ENCODE measurements at places on chromosomes 7 and 10. TPM values are rescaled to one million over a fixed set of nuclear protein-coding genes. Genes with fewer than 3 reads are reported as not detected.

NKX2-3 gene
- not detected for total RNA-seq

SLC29A4 gene
- total RNA-seq = 2.4 TPM

CCL24 gene
- 1.3 TPM for total RNA-seq

FKBP6 gene
- not detected for total RNA-seq

HUS1 gene
- total RNA-seq = 28.0 TPM

TMEM236 gene
- total RNA-seq = 1.5 TPM

FAM24A gene
- not detected for total RNA-seq

CTAGE4 gene
- not detected for total RNA-seq

SLC26A5 gene
- total RNA-seq = not detected

OR2A5 gene
- not detected for total RNA-seq

FGF8 gene
- not detected for total RNA-seq

PWWP2B gene
- total RNA-seq = 11.1 TPM

DNAJC30 gene
- 15.5 TPM for total RNA-seq

SYCE1 gene
- total RNA-seq = 0.37 TPM

INHBA gene
- 1.8 TPM for total RNA-seq

TEX47 gene
- total RNA-seq = not detected

TNKS2 gene
- 13.8 TPM for total RNA-seq

TUBAL3 gene
- total RNA-seq = 0.14 TPM

ZNF33B gene
- total RNA-seq = 13.0 TPM

FEZF1 gene
- not detected for total RNA-seq

LDB3 gene
- 1,643 TPM for total RNA-seq

NPC1L1 gene
- total RNA-seq = 0.11 TPM

WNT16 gene
- total RNA-seq = not detected

SFTPA1 gene
- total RNA-seq = not detected

CRHR2 gene
- 0.28 TPM for total RNA-seq

AGR3 gene
- total RNA-seq = not detected

ZNF853 gene
- total RNA-seq = 16.1 TPM

OR6V1 gene
- not detected for total RNA-seq

ICA1 gene
- 67.2 TPM for total RNA-seq

DPYSL4 gene
- 47.3 TPM for total RNA-seq

EZH2 gene
- 1.0 TPM for total RNA-seq

KNDC1 gene
- total RNA-seq = not detected

GPR85 gene
- 1.4 TPM for total RNA-seq

HABP2 gene
- total RNA-seq = not detected

CLCN1 gene
- total RNA-seq = not detected

SPDYE2B gene
- total RNA-seq = not detected

RAPGEF5 gene
- total RNA-seq = 9.2 TPM

POP7 gene
- 24.9 TPM for total RNA-seq

RELN gene
- total RNA-seq = 0.53 TPM

NUP205 gene
- 16.5 TPM for total RNA-seq

TRIL gene
- total RNA-seq = 3.0 TPM

ACHE gene
- total RNA-seq = 1.0 TPM

SPDYE2 gene
- total RNA-seq = not detected

COL26A1 gene
- not detected for total RNA-seq

DDX21 gene
- total RNA-seq = 18.3 TPM

SMC3 gene
- total RNA-seq = 23.5 TPM

AOAH gene
- 1.7 TPM for total RNA-seq

UPK3B gene
- total RNA-seq = 0.49 TPM

UNCX gene
- total RNA-seq = not detected

UCMA gene
- total RNA-seq = not detected

EXOC4 gene
- 33.4 TPM for total RNA-seq

MPP7 gene
- total RNA-seq = 18.4 TPM

AIFM2 gene
- total RNA-seq = 19.8 TPM

FAM53B gene
- 29.2 TPM for total RNA-seq

ACSM6 gene
- total RNA-seq = not detected

SFR1 gene
- 7.5 TPM for total RNA-seq

All from heart right ventricle (tissue), 16 donors.